ENCODE measurements at places on chromosomes 7 and 10. TPM values are rescaled to one million over a fixed set of nuclear protein-coding genes. Genes with fewer than 3 reads are reported as not detected.

HMX2 gene
- 1.5 TPM for polyA plus RNA-seq

CNTNAP2 gene
- 28.4 TPM for polyA plus RNA-seq

- no peak for DNase-seq
Measured at GRCh38 chr10:58475322-58476277, 37.1 kb upstream of the BICC1 start.

DNA sequence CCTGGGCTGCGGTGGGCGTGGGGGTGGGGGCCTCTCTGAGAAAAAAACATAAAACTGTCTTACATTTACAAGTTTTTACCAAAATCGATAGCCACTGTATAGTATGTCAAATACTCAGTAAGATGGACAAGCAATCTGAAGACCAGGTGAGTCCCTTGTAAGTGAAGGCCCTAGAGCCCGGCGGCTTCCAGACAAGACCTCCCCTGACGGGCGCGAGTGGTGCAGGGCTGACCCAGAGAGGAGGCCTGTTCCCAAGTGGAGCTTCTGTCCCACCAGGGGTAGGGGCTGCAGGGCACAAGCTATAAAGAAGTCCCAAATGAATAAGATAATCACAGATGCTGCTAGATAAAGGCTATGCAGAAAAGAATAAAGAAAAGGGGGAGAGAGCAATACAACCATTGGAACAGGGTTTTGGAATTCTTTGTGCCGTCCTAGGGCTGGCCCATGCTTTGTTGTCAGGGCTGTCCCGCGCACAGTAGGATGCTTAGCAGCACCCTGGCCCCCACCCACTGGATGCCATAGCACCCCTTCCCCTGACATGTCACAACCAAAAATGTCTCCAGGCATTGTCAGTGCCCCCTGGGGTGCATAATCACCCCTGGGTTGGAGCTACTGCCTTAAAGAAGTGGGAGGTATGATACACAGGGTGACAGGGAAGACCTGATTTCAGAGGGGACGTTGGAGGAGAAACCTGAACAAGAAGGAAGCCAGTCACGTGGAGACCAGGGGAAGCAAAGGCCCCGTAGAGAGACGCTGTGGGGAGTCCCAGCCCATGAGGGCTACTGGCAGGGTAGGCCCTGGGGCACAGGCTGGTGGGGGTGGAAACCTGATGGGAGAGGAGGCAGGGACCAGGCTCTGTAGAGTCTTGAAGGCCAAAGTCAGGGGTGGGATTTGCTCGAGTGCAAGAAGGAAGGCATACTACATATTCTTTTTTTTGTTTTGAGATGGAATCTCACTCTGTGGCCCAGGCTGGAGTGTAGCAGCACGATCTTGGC, 43.1 kb downstream of the CHST15 start:
- no peak for DNase-seq

AQP1 gene
- polyA plus RNA-seq: 206 TPM

DNA sequence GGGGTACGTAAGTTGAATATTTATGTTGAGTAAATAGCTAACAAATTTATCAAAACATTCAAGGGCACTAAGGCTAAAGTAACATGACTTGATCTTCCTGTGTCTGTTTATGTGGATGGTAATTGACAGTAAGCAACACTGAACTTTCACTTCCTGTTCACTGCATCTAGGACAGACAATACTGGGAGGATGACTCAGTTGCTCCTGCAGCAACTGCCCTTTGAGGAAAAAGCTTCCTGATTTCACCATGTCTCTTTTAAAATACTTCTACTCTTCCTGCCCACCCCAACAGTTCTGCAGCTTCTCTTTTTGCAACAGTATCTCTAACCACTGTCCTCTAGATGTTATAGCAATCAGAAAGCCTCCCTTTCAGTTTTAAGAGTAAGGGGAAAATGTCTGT, 76.6 kb upstream of the HGF start:
- no peak for DNase-seq

GRCh38 chr10:35089611-35090161, 455 bp downstream of the CUL2 start:
- peak; percentile 57 for DNase-seq

Data from renal pelvis (tissue), 12 donors.